ENCODE measurements at places on chromosomes 12 and 14. TPM values are rescaled to one million over a fixed set of nuclear protein-coding genes. Genes with fewer than 3 reads are reported as not detected.

Gene SAMD15
- 2.6 TPM for total RNA-seq

Gene TSHR
- not detected for total RNA-seq

Gene PMCH
- not detected for total RNA-seq

Gene COL2A1
- total RNA-seq = 0.02 TPM

Gene LRP1-AS
- total RNA-seq = not detected

Gene POTEG
- not detected for total RNA-seq

Gene TMEM63C
- total RNA-seq = 1.6 TPM

Gene RFLNA
- 0.13 TPM for total RNA-seq

Gene PTPRB
- total RNA-seq = 1.1 TPM

Gene PTGER2
- 1.5 TPM for total RNA-seq

Gene SLC4A8
- total RNA-seq = 1.2 TPM

Gene ALX1
- total RNA-seq = 5.6 TPM

Gene B4GALNT1
- 46.5 TPM for total RNA-seq

Gene TC2N
- total RNA-seq = 0.54 TPM

Gene ARMH4
- 0.34 TPM for total RNA-seq

Gene TAS2R31
- total RNA-seq = not detected

Gene PZP
- total RNA-seq = not detected

Gene IKZF4
- total RNA-seq = 2.1 TPM

Gene ESPL1
- 19.6 TPM for total RNA-seq

Gene ASPG
- total RNA-seq = not detected

Data from A549 treated with CpdA at 1 μM for 4 hours (cell line).